ENCODE measurements at places on chromosomes 11 and 22. TPM values are rescaled to one million over a fixed set of nuclear protein-coding genes. Genes with fewer than 3 reads are reported as not detected.
A peak's percentile ranks its signal among the peaks of the same experiment; 100 is the strongest.

The CHEK2 gene
- total RNA-seq, result 52.6 TPM

The PNPLA2 gene
- total RNA-seq, result 22.6 TPM

DNA sequence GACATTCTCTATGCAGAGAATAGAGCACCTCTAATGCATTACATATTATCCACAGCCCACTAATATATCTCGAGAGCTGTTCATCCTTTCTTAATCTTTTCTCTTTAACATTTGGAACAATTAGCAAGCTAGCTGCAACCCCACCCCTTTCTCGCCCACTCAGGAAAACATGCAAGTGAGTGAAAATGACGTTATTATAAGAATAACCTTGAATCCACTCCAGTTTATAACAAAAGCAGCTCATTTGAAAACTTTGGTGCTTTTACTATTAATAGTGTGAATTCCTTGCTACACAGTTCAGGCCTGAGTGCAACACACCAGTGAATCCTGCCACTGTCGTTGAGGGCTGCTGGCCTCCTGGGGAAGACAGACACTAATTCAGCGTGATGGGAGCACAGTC, 63.3 kb upstream of the BMAL1 start:
- H3K27ac ChIP-seq, result no peak overlapping the region
- H3K4me1 ChIP-seq, result peaks cover 3% of the 10 kb centered on the region
- no peak overlapping the region for H3K4me3 ChIP-seq
- no peak for DNase-seq

DNA sequence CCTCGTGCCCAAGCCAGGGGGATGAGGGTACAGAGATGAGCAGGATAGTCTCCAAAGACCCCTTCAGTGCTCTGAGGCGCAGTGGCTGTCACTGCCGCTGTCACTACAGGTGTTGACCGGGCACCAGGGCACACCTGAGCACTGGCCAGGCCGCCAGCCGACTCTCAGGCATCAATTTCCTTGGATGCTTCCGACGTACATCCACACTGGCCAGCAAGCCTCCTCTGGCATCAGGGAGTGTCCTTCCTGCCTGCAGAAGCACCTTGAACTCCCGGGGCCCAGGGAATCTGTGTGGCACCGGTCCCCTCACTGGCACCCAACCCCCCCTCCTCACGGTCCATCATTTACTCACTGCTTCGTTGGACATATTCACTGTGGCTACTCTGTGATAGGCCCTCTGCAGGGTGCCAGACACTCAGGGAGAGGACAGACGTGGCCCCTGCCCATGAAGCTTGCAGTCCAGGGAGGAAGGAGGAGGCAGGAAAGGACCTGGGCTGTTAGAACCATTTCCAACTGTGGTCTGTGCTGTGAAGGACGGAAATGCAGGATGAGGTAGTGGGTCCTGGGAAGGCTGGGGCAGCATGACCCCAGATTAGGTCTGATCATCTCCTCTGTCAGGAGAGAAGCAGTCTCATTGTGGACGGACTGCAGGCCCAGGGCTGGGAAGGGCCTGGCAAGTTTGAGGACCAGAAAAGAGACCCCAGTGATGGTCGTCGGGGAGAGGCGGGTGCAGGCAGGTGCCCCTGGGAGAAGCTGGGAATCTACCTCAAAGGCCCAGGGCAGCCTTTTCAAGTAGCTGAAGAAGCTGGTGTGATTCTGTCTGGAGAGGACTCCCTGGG, 46.3 kb upstream of the ANO1 start:
- no peak for DNase-seq
- no peak overlapping the region for H3K27ac ChIP-seq
- no peak overlapping the region for H3K4me3 ChIP-seq
- peaks cover 9% of the 10 kb centered on the region for H3K27me3 ChIP-seq

DNA sequence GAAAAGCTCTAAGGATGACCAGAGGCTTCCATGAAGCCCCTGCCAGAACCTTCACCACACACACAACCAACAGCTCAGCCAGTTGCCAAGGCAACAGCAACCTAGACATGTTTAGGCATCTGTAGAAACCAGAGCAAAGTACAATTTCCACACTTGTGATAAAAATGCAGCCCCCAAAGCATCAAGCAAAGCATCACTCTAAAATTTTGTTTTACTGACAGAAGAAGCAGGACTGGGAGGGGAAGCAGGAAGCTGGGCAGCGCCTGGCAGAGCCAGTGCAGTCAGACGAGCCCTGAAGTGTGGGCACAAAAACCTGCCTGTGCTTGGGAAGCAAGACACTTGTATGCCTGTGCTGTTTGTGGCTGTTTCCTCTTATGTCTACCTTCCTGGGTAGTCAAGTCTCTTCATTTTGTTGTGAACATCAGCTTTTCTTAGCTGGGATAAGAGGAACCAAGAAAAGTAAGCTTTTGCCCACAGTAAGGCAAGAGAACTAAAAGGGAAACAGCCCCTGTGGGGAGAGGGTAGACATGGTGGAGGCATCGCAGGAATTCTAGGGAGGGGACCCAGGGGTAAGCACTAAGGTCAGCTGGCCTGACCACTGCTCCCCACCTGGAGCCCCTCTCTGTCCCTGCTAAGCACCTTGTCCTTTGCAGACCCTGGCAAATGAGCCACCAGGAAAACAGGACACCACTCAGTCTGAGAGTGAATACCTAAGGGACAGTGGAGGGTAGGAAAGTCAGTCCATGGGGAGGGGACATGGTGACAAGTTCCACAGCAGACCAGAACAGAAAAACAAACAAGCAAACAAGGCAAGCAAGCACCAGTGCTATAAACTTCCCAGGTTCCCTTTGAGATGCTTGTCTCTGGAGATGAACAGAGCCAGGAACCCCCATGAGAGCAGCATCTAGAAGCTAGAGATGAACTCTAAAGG, 13.4 kb downstream of the PACSIN2 start:
- H3K27me3 ChIP-seq, result no peaks in the 10 kb centered on the region
- DNase-seq, result peak; percentile 29
- H3K4me3 ChIP-seq, result no peak overlapping the region
- H3K27ac ChIP-seq, result peak overlapping the region; percentile 11
- peaks cover 4% of the 10 kb centered on the region for H3K36me3 ChIP-seq

GRCh38 chr11:26584818-26585217, 12.8 kb upstream of the MUC15 start:
- H3K27ac ChIP-seq, result no peak overlapping the region
- H3K36me3 ChIP-seq, result no peaks in the 10 kb centered on the region
- no peaks in the 10 kb centered on the region for H3K27me3 ChIP-seq

DNA sequence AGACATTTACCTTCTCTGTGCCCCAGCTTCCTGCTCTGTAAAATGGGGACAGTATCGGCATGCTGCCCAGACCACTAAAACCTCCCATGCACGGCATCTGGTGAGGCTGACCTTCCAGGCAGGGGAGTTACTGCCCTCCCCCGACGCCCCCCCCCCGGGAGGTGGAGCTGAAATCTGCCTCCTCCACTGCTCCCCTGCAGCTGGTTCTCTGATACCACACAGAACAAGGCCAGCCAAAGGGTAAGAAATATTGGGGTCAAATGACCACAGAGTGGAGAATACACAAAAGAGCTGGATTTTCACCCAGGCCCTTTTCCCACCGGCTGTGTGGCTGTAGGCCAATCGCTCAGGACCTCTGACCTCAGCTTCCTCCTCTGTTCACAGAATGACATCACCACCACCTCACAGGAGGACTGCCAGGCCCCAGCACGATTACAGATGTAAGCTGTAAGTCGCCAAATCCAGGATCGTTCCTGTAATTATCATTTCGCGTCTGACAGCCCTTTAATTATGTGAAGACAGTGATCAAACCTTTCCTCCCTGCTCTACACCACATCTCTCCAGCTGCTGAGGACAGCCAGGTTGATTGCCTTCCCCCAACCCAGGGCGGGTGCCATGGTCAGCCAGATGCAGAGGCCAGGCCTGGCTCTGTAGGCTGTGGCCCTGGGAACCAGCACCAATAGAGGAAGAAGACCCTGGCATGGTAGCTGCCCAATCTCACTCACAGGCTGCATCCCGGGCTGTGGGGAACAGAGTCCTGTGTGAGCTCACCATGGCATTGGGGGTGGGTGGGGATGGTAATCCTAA, 35.7 kb upstream of the KLHL35 start:
- H3K4me1 ChIP-seq, result no peaks in the 10 kb centered on the region
- no peak for DNase-seq
- no peaks in the 10 kb centered on the region for H3K36me3 ChIP-seq
- H3K27me3 ChIP-seq, result no peaks in the 10 kb centered on the region

DNA sequence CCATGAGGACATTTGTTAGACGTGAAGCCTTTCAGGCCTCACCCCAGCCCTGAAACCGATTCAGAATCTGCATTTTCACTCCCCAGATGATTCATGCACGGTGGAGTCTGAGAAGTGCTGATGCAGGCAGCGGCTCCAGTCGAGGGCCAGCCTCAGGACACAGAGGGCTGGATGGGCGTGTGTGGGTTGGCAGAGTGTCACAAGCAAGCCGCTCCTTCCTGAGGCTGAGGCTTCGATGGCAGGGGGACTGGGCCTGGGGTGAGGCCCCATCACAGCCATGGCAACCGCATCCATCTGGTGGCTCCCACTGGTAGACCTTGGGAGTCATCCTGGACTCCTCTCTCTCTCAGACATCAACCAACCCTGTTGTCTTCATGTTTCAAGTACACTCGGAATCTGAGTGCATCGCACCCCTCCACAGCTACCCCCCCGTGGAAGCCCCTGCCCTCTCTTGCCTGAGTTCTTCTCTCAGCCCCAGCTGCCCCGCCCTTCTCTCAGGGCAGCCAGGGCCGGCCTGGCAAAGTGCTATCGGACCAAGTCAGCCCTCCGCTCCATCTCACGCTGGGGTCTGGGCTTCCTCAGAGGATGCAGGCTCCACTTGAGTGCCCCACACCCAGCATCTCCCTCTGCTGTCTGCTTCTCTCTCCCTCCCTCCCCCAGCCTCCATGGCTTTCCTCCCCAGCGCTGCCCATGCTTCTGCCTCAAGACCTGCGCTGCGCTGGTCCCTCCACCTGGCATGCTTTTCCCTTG, 10.6 kb downstream of the KCNC1 start:
- no peaks in the 10 kb centered on the region for H3K4me1 ChIP-seq
- no peak overlapping the region for H3K4me3 ChIP-seq
- no peak for DNase-seq
- peaks cover 5% of the 10 kb centered on the region for H3K27me3 ChIP-seq

GRCh38 chr11:7571640-7572000, 57.8 kb downstream of the PPFIBP2 start:
- H3K27me3 ChIP-seq, result no peaks in the 10 kb centered on the region
- no peak overlapping the region for H3K4me3 ChIP-seq
- peaks cover 19% of the 10 kb centered on the region for H3K36me3 ChIP-seq
- no peak overlapping the region for H3K27ac ChIP-seq
- DNase-seq, result peak; percentile 62

DNA sequence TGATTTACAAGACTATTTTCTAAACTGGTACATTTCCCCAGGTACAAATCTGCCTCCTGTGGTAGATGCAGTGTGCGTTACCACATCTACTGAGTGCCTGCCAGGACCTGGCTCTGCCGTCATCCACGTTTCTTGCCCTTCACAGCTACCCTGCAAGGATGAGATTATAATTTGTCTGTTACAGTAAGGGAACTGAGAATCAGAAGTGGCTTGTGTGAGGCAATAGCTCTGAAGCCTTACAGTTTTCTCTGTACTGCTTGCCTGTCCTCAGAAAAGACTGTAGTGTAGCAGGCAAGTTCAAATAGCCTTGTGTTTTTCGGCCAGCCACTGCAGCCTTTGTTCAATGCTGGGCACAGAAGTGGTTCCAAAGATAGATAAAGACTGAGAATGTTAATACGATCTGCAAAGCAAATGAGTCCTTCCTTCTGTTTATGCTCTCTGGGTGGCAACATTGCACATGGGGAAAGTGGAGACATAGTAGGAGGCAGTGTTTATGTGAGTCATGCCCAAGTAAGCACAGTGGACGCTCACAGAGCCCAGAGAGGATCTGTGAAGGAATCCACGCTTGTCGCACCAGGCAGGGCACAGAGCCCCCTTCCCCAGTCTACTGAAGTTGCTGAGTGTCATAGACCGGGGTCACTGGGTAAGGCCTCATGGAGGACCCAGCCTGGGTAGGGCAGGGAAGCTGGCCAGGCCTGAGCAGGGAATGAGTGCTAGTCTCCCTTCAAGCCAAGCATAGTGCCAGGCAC, 49.1 kb downstream of the MICAL2 start:
- H3K4me1 ChIP-seq, result peaks cover 42% of the 10 kb centered on the region
- no peaks in the 10 kb centered on the region for H3K27me3 ChIP-seq
- DNase-seq, result no peak
- H3K36me3 ChIP-seq, result peaks cover 1% of the 10 kb centered on the region
- H3K4me3 ChIP-seq, result no peak overlapping the region

- H3K27me3 ChIP-seq, result no peaks in the 10 kb centered on the region
- no peaks in the 10 kb centered on the region for H3K4me1 ChIP-seq
- no peak overlapping the region for H3K27ac ChIP-seq
Observed at GRCh38 chr22:48306785-48307510, 1520.7 kb downstream of the BRD1 start.

GRCh38 chr22:29312218-29313125, 3.0 kb downstream of the RASL10A start:
- no peaks in the 10 kb centered on the region for H3K36me3 ChIP-seq
- H3K4me3 ChIP-seq, result no peak overlapping the region
- no peak overlapping the region for H3K27ac ChIP-seq
- H3K27me3 ChIP-seq, result peaks cover 42% of the 10 kb centered on the region

DNA sequence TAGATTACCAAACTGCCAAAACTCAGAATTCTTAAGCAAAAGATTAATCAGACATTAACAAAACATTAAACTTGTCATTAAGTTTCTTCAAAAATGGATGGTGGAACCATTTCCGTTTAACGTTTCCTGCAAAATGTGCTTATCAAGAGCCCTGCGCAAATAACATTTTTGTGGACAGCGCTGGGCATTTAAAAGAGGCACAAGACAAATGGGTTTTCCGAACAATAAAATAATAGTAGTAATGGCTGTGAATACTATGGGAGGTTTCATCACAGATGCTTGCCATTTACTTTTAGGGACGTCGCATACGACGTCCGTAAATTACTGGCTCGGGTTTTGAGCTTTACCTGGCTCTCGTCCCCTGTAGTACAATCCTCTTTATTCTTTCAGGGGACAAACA, 1.1 kb downstream of the NPAT start:
- no peak overlapping the region for H3K4me3 ChIP-seq
- peaks cover 8% of the 10 kb centered on the region for H3K36me3 ChIP-seq
- H3K27ac ChIP-seq, result no peak overlapping the region
- peaks cover 44% of the 10 kb centered on the region for H3K4me1 ChIP-seq
- no peak for DNase-seq

DNA sequence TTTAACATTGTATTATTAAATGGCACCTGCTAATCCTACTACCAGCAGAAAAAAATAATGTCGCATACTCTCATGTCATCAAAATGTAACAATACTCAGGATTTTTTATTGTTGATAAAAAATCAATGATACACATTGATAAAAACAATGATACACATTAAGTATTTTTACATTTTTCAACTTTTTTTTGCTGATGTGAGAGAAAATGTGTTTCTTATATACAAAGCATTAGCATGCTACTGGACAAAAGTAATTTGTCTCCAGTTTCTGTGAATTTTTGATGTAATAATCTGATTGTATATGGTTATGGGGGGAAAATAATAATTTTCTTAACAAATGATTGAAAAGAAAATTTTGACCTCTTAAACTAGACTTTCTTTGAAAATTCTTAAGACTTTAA, 1256.6 kb upstream of the CNTN5 start:
- H3K4me3 ChIP-seq, result no peak overlapping the region
- H3K36me3 ChIP-seq, result no peaks in the 10 kb centered on the region
- no peak overlapping the region for H3K27ac ChIP-seq
- DNase-seq, result no peak

GRCh38 chr11:79198898-79199250, 242.0 kb downstream of the TENM4 start:
- peaks cover 2% of the 10 kb centered on the region for H3K27me3 ChIP-seq
- no peak overlapping the region for H3K4me3 ChIP-seq
- H3K27ac ChIP-seq, result no peak overlapping the region
- no peaks in the 10 kb centered on the region for H3K4me1 ChIP-seq
- no peak for DNase-seq
- no peaks in the 10 kb centered on the region for H3K36me3 ChIP-seq
